B cell (primary cell): ENCODE measurements at places on chromosomes 7 and 10. TPM values are rescaled to one million over a fixed set of nuclear protein-coding genes. Genes with fewer than 3 reads are reported as not detected.

LRRC18 gene
- total RNA-seq = not detected in 2 replicates

COG5 gene
- total RNA-seq = 73.0 and 74.8 TPM in 2 replicates

VSTM4 gene
- total RNA-seq = not detected in 2 replicates

ASB10 gene
- not detected in 2 replicates for total RNA-seq

CRPPA gene
- 0.87 and 1.2 TPM in 2 replicates for total RNA-seq

DUS4L gene
- 17.6 and 18.7 TPM in 2 replicates for total RNA-seq

ENKUR gene
- not detected in 2 replicates for total RNA-seq

GSDME gene
- total RNA-seq = 10.6 and 11.9 TPM in 2 replicates

CYP3A5 gene
- total RNA-seq = not detected in 2 replicates

MEIG1 gene
- total RNA-seq = 0.69 TPM in 1 of 2 replicates, not detected in the other

ADRB1 gene
- total RNA-seq = not detected in 2 replicates
